ENCODE measurements at places on chromosomes 16 and 17.

DNA sequence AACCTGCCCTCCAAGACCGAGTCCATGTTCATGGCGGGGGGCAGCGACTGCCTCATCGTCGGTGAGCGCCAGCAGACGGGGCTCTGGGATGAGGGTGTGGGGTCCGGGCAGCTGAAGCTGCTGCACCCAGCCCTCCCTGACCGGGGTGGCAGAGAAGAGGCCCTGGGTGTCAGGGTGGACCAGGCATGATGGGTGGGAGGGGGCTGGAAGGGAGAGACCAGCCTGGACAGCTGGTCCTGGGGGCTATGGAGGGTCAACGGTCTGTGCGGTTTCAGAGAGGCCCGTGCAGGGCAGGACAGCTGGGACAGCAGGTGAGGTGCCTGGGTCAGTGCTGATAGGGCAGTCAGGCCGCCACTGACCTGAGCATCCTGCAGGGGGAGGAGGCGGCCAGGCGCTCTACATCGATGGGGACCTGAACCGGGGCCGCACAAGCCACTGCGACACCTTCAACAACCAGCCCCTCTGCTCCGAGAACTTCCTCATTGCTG, 13.3 kb upstream of the ATP6V0C start:
- no peak for DNase-seq

- no peak for DNase-seq
Observed at GRCh38 chr16:30985401-30986128, 558 bp downstream of the HSD3B7 start.

- no peak for DNase-seq
Observed at GRCh38 chr17:28018439-28019070, 23.9 kb upstream of the NLK start.

DNA sequence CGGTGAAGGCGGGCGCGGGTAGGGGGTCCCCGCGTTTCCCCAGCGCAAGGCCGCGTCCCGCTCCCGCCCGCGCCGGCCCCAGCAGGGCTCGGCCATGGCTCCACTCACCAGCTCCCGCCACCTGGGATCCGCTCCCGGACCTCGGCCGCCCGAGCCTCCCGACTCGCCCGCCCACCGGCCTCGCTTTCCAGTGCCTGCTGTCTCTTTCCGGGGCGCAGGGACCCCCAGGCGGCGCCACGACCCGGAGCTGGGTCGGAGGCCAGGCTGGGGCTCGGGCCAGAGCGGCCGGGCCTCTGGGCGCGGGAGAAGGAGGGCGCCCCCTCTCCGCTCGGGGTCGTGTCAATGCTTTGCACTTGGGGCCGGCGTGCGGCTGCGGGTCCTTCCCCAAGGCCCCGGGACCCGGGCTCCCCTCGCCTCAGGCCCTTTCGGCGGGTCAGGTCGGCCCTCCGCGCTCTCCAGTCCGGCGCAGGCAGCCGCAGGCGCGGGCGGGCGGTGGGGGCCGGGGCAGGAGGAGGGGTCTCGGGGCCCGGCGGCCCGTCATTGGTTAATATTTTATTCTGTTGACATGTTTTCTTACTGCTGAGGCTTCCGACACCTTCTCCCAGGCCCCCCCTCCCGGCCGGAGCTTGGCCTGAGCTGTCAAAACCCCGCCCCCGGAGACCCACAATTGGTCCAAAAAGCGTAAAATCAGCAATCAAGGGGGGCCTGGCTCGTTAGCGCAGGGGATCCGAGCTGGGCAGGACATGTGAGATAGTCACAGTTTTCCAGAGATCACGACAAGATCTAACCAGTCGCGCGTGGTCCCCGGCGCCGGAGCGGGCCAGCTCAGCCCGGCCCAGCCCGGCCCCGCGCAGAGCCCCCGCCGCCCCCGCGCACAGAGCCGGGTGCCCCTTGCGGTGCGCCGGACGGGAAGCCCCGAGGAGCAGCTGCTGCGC, at the start of gene TBX2:
Gene TBX2, plus strand, starts transcription at position 713 of the 935 bp plus-strand sequence. CDS start 334 bp downstream, outside the sequence.
- DNase-seq, result no peak
